Activated CD4-positive, alpha-beta memory T cell treated with anti-CD3 and anti-CD28 coated beads for 36 hours (primary cell): ENCODE measurements at places on chromosomes 7 and 10.
A peak's percentile ranks its signal among the peaks of the same experiment; 100 is the strongest.

DNA sequence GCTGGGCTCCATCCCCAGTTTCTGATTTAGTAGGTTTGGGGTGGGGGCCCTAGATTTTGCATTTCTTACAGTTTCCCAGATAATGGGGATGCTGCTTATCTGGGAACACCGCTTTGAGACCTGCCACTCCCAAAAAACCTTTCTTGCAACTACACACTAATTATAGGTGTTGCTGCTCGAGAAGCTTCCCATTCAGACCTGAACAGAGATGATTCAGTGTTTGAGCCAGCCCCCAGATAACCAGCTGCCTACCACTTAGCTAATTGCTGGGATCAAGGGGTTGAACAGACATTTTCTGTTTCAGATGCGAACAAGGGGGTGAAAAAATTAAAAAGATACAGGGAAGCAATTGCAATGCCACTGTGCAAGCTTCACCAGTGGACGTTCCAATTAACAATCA, 448.5 kb downstream of the KCNMA1 start:
- DNase-seq: no peak

DNA sequence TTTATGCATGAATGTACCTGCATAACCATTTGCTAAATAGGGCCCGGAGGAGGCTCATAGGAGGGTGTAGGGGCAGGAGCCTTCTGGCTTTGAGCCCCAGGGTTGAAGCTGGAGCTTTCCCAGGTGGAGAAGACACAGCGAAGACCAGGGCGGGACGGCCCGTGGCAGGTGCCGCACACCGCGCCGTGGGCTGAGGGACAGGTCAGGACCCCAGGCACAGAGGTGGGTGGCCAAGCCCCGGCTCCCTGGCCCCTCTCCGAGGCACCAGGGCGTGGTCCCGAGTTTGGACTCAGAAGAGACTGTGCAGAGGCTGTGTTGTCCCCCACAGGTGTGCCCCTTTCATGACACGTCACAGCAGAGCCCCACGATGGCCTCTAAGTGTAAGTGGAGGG, 56.5 kb downstream of the PWWP2B start:
- DNase-seq: no peak

DNA sequence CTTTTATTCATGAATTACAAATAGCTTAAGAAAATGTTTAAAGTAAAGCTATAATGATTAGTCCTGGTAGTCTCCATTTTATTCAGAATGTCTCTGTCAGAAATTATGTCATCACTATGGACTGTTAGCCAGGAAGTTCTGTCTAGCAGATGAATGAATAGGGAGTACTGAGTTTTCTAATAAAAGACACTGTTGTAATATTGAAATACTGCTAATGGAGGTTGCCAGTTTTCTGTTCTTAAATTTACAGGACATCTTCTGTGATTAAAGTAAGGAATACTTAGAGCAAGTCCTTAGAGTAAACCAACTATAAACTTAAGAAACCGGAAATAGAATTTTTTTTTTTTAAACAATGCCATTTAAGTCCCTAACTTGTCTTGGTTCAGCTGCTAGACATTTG, 309.8 kb downstream of the ADK start:
- no peak for DNase-seq

- DNase-seq: no peak
Measured at GRCh38 chr7:124724507-124725192, 40.9 kb downstream of the GPR37 start.

DNA sequence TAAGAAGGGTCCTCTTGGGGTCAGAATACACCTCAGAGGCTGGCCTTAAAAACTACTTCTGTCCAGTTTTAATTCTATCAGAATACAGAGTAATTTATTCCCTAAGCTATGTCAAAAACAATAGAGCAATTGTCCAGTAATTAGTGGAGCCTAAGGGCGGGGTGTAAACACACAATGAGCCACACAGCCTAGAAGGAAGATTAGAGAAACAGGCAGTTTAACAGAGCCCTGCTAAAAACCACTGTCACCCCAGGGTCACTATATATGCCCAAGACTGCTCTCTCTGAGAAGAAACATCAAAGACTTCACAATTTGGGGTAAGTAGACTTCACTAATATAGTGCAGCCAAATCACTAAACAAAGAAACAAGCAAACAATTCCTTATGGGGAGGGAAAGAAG, 27.2 kb upstream of the WNT2 start:
- no peak for DNase-seq

DNA sequence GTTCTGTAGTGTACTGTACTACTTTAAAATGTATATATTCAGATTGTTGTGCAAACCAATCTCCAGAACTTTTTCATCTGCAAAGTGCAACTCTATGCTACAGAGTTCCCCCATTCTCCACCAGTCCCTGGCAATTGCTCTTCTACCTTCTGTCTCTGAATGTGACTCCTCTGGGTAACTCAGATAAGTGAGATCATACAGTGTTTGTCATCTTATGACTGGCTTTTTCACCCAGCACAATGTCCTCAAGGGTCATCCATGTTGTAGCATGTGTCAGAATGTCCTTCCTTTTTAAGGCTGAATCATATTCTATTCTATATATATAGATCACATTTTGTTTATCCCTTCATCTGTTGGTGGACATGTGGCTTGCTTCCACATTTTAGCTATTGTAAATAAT, 10.8 kb downstream of the SLIT1 start:
- DNase-seq: no peak

DNA sequence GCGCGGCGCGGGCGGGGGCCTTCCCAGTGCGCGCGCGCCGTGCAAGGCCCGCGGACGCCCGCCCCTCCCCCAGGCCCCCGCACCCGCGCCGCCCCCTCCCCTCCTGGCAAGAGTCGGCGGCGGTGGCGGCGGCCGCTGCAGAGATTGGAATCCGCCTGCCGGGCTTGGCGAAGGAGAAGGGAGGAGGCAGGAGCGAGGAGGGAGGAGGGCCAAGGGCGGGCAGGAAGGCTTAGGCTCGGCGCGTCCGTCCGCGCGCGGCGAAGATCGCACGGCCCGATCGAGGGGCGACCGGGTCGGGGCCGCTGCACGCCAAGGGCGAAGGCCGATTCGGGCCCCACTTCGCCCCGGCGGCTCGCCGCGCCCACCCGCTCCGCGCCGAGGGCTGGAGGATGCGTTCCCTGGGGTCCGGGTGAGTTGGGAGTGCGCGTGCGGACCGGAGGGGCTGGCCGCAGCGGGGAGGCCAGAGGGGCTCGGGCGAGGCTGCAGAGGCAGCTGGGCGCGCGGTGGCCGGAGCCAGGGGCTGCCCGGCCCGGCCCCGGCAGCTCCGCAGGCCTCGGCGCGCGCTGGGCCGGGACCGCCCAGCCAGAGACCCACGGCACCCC, at the start of gene BMPR1A:
BMPR1A (plus strand) TSS at position 109 of the 602 bp plus-strand sequence. CDS start 119,400 bp downstream, outside the sequence.
- no peak for DNase-seq

DNA sequence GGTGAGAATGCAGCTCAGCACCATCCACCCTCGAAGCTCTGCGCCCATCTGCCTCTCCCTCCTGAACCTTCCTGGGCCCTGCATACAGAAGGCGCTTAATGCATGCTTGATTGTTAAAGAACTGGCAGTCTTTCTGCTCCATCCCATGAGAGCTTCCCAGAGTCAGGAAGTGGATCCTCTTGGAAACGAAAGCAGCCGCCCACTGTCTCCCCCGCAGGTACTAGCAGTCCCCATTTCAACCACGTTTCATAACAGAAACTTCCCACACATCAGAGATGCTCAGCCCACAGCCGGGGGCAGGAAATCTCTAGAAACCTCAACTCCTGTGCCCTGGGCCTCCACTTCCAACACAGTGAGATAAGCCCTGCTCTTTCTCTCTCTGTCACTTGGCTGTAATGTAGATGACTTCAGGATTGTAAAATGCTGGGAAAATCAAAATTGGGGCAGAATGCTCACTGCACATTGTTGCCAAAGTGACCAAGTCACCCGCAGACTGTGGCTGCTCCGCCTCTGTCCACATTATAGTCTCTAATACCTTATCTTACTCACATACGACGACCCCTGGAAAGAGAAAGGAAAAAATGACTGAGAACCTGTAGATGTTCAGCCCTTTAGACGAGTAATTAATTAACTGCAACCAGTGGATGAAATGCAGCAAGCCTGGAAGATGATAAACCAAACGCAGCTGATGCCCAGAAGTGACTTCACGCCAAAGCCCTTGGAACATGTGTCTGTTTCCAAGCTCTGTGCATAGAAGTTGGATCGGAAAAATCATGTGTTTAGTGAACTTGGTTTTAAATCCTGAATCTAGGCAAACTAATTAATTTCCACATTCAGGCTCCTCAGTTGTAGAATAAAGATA, 28.5 kb downstream of the GSDME start:
- DNase-seq: peak; percentile 43

DNA sequence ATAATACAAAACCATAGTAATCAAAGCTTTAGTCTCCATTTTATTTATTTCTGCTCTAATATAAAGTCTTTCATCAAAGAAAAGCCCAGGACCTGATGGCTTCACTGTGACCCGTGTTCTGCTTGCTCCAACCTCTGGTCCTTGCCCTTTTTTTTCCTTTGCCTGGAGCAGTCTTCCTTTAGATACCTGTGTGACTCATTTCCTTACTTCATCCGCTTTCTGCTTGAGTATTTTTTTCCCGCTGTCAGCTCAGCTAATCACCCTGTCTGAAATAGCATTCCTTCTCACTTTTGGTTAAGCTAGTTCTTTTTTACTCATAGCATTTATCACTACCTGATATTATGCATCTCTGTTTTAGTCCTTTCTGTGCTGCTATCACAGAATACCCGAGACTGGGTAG, 194.8 kb downstream of the ABCA13 start:
- DNase-seq: no peak

- no peak for DNase-seq
Measured at GRCh38 chr7:129208667-129209066, 16.2 kb upstream of the AHCYL2 start.

DNA sequence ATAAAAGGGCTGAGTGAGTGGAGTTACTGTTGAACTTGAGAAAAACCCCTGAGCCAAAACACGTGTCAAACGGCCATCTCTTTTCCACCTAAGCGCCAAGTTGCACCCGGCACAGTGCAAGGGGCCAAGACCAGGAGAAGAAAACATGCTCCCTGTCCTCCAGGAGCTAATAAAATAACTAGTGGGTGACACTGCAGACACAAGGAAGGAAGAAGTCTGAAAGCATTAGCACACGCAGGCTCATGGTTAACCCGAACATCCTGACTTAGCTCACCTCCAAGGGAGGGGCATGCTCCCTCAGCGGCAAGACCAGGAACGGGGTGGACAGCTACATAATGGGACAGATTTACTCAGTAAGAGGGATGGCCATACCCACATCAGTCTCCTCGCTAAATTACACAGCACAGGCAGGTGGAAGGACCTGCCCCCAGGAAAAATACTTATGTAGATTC, 65.0 kb downstream of the PIP4K2A start:
- DNase-seq: peak; percentile 69

DNA sequence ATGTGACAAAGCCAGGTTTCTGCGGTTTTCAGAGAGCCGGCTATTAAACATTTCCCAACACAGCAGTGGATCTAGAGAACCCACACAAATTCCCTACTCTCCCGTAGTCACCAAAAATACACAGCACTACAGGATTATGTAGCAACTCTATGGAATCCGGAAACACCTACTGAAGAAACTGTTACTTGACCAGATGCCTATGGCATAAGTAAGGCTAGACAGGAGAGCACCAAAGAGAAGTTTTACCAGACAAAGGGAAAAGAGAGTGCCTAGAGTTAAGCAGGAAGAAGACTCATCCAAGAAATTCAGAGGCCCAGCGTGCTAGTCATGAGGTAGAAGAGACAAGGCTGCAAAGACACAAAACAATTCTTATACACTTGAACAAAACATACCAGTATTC, 321.1 kb downstream of the PARD3 start:
- no peak for DNase-seq

DNA sequence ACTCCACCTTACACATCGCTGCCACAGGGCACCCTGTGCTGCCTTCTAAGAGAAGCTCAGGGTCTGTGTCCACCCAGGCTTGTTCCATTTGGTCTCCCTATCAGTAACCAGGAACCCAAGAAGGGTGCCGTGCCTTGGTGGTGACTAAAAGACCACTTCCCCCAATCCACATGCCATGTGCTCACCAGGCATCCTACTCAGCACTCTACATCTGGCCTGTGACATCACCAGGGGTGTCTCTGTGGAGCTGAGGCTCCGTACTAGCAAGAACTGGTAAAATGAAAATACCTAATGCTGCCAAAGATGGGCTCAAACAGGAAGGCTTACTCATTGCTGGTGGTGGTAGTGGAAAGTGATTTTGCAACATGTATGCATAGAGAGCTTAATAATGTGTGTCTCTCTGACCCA, 19.0 kb upstream of the C10orf71 start:
- DNase-seq: peak; percentile 38

GRCh38 chr10:102116656-102117055, 3.5 kb downstream of the LDB1 start:
- no peak for DNase-seq

DNA sequence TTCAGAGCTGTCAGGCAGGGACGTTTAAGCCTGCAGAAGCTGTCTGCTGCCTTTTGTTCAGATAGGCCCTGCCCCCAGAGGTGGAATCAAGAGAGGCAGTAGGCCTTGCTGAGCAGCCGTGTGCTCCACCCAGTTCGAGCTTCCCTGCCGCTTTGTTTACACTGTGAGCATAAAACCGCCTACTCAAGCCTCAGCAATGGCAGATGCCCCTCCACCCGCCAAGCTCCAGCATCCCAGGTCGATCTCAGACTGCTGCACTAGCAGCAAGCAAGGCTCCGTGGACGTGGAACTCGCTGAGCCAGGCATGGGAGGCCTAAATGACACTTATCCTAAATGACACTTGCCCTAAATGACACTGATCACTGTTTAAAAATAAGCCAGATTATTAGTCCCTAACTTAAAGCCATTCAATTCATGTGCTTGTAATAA, 6.8 kb upstream of the ASB15 start:
- no peak for DNase-seq

- DNase-seq: no peak
Measured at GRCh38 chr7:12458520-12459131, 55.0 kb upstream of the VWDE start.

- DNase-seq: no peak
Measured at GRCh38 chr10:12700557-12700874, 301.0 kb downstream of the CCDC3 start.

DNA sequence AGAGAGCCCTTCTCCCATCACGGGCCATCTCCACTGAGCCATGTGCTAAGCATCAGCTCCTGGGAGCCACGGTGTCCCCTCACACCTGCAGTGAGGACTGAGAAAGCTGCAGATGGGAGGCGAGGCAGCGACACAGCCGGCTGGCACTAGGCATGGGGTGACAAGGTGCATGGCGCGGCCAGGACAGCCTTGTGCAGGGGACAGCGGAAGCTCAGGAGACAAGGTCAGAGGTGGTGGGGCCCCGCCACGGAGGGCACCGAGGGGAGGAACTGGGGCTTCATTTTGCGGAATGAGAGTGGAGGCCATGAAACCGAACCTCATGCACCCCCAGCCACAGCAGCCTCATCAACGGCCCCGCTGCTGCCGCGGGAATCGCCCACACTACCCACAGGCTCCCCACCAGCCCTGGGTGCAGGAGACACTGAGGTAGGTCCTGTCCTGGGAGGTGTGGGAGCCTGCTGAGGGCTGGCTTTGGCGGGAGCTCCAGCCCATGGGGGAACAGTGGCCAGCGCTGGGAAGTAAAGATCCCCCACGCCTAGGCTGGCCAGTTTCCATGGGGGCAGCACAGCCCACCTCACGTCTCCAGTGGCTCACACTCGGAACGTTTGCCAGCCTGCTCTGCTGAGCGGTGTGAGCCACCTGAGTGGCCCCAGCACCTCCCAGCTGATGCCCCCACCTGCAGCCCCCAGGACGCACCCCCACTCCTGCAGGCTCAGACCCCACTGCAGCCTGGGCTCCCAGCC, 71.2 kb upstream of the INSIG1 start:
- no peak for DNase-seq

GRCh38 chr10:43119416-43120115, 18.7 kb upstream of the CSGALNACT2 start:
- no peak for DNase-seq
